Nephron progenitor cell (in vitro differentiated cells): ENCODE measurements at places on chromosomes 7 and 10.
A peak's percentile ranks its signal among the peaks of the same experiment; 100 is the strongest.

DNA sequence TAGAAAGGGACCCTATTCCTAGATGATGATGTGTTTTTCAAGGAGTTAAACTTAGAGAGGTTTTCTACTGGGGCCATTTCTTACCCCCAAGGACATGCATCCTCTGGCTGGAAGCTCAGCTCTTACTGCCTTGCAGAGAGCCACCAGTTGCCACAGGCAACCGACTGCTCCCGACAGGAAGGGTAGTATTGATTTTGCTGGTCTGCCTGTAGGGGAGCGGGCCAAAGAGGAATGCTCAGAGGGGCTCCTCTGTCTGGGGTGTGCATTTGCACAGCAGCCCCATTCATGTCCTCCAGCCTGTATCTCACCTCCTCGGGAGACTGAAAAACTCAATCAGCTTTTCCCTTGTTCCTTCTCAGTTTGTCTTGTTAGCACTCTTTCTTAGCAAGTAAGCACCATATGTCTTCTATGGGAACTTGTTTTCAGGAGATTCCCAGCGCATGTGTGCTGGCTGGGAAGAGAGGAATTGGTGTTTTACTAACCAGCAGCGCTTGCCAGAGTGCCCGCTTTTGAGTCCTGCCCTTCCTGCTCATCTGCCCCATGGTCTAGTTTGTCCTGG, 739.0 kb upstream of the GALNT17 start:
- peak; percentile 9 for DNase-seq
- peaks cover 6% of the 10 kb centered on the region for H3K27me3 ChIP-seq
- H3K36me3 ChIP-seq, result no peaks in the 10 kb centered on the region
- no peak overlapping the region for H3K27ac ChIP-seq
- H3K4me3 ChIP-seq, result no peak overlapping the region

GRCh38 chr10:119438717-119439116, 103.8 kb downstream of the RGS10 start:
- peaks cover 24% of the 10 kb centered on the region for H3K4me1 ChIP-seq
- H3K27me3 ChIP-seq, result no peaks in the 10 kb centered on the region
- no peak overlapping the region for H3K27ac ChIP-seq
- no peak for DNase-seq
- peaks cover 71% of the 10 kb centered on the region for H3K36me3 ChIP-seq

- H3K4me1 ChIP-seq, result no peaks in the 10 kb centered on the region
- peaks cover 87% of the 10 kb centered on the region for H3K36me3 ChIP-seq
- no peak overlapping the region for H3K4me3 ChIP-seq
- no peak overlapping the region for H3K27ac ChIP-seq
- no peak for DNase-seq
Observed at GRCh38 chr7:7595451-7595850, 28.8 kb downstream of the MIOS start.

DNA sequence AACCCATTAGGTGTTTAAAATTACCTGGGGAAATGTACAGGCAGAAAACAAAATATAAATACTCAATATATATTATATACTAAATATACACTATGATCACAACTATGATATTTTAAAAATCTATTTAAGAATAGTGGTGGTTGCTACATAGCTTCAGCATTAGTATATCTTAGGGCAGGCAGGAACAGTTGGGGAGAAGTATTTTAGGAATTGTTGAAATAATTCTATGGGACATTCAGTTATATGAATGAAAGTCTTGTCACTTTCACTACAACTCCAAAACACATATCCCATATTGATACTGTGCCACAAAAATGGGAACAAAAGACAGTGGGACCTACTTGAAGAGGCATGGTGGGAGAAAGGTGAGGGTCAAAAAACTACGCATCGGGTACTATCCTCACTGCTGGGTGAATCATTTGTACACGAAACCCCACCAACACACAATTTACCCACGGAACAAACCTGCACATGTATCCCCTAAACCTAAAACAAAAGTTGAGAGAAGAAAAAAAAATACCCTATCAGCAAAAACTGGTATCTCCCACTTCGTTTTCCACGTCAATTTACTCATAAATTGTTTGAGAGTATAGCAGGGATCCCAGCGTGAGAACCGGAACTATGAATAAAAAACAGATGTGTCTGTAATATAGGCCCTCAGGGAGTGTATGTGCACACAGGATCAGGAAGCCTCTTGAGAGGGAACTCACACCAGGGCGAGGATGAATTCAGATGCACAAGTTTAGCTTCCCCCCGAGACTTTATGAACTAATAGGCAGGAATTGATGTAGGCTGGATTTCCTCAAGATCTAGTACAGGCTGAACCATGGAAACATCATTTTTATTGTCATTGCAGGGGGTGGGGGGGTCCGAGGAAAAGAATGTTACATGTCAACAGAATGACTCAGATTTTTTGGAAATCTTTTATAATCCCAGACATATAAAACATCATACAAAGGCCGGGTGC, 16.2 kb downstream of the SLC16A12 start:
- no peaks in the 10 kb centered on the region for H3K27me3 ChIP-seq
- H3K36me3 ChIP-seq, result no peaks in the 10 kb centered on the region
- H3K27ac ChIP-seq, result no peak overlapping the region
- no peak overlapping the region for H3K4me3 ChIP-seq

DNA sequence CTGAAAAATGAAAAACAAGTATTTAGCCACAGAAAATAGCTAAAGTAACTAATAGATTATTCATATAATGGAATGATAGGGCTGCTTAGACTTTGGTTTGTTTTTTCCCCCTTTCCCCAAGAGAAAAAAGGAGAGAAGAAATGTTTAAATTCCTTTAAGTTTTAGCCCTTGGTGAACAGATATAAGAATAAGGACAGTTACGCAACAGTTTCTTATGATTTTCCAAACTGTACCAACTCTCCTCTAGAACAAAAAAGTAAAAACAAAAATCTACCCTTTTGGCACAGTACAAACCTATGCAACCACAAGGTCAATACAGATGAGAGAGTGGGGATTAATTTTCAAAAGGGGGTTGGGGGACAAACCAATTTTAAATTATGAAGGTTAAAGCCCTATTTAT, 227.7 kb downstream of the CHCHD3 start:
- H3K4me3 ChIP-seq, result no peak overlapping the region
- H3K27ac ChIP-seq, result no peak overlapping the region
- H3K36me3 ChIP-seq, result peaks cover 31% of the 10 kb centered on the region

DNA sequence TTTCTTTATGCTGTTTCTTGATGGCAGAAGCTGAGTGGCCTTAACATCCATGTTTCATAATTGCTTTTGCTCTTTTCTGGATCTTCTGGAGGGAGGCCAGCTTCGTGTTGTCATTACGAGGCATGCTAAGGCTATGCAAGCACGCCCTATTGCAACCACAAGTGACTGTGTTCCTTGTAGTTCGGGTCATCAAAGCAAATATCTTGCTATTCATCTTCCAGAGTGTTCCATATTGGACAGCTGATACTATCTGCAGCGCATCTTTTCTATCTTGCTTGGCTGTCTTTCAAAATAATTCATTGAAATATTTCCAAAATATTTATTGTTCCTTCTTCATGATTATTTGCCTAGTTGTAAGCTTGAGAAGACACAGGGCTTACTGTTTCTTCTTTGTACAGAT, 5.0 kb downstream of the EPHB6 start:
- H3K27ac ChIP-seq, result no peak overlapping the region
- peaks cover 23% of the 10 kb centered on the region for H3K27me3 ChIP-seq
- no peak for DNase-seq
- peaks cover 22% of the 10 kb centered on the region for H3K4me1 ChIP-seq

- H3K27ac ChIP-seq, result no peak overlapping the region
- peaks cover 19% of the 10 kb centered on the region for H3K36me3 ChIP-seq
- H3K4me1 ChIP-seq, result no peaks in the 10 kb centered on the region
- H3K4me3 ChIP-seq, result no peak overlapping the region
- no peaks in the 10 kb centered on the region for H3K27me3 ChIP-seq
- no peak for DNase-seq
Observed at GRCh38 chr10:87750817-87751216, 67.2 kb downstream of the ATAD1 start.

DNA sequence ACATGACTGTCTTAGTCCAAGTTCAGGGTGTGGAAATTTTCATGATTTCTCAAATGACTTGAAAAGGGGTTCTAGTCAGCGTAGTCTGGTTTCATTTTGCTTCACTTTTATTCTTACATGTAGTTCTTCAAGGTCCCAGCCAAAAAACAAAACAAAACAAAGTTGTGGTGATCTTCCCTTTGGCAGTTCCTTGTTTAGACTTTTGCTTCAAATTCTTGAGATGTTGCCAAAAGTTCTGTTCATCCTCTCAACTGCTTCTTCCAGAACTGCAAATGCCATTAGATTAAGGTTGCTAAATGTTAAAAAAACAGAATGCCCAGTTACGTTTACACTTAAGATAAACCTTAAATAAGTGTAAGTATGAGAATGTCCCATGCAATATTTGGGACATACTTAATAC, 370.8 kb upstream of the LRRTM3 start:
- no peak overlapping the region for H3K4me3 ChIP-seq
- H3K27me3 ChIP-seq, result peaks cover 7% of the 10 kb centered on the region
- H3K4me1 ChIP-seq, result no peaks in the 10 kb centered on the region
- H3K27ac ChIP-seq, result no peak overlapping the region

GRCh38 chr7:16234493-16235146, 186.7 kb downstream of the CRPPA start:
- no peaks in the 10 kb centered on the region for H3K27me3 ChIP-seq
- no peak overlapping the region for H3K27ac ChIP-seq
- no peak for DNase-seq

DNA sequence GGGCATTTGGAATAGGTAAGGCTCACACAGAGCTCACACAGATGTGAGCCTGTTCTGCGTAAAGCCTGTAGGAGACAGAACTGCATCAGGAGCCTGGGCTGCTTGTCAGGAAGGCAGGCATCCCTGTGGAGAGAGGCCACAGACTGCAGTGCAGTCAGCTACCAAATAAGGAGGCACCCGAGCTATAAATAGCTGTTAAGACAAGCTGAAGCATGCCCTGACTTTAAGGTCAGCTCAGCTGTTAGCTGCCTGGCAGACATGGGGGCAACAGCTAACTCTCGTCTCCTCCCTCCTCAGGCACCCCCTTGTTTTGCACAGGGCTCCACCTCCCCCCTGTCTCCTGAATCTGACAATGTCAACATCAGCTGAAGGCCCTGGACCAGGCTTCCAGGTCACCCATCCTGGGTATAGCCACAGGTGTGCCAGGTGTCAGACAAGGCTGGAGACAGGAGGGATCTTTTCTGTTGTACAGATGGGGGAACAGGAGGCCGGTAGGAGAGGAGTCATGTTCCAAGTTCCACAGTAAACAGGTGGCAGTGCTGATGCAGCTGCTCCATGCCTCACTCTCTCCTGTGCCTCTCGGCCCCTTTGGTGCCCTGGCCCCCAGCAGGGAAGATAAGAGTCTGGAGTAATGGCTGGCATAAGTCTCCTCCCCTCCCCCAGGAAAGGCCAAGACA, 27.6 kb upstream of the MKRN1 start:
- peaks cover 42% of the 10 kb centered on the region for H3K4me1 ChIP-seq
- no peaks in the 10 kb centered on the region for H3K36me3 ChIP-seq
- peak; percentile 27 for DNase-seq
- no peaks in the 10 kb centered on the region for H3K27me3 ChIP-seq
- no peak overlapping the region for H3K4me3 ChIP-seq

- H3K4me1 ChIP-seq, result no peaks in the 10 kb centered on the region
- H3K27me3 ChIP-seq, result peaks cover 3% of the 10 kb centered on the region
- H3K36me3 ChIP-seq, result no peaks in the 10 kb centered on the region
- no peak for DNase-seq
- no peak overlapping the region for H3K4me3 ChIP-seq
- H3K27ac ChIP-seq, result no peak overlapping the region
Observed at GRCh38 chr10:112687647-112688046, 240.6 kb downstream of the VTI1A start.

GRCh38 chr7:139998572-139998971, 64.2 kb downstream of the PARP12 start:
- H3K36me3 ChIP-seq, result no peaks in the 10 kb centered on the region

DNA sequence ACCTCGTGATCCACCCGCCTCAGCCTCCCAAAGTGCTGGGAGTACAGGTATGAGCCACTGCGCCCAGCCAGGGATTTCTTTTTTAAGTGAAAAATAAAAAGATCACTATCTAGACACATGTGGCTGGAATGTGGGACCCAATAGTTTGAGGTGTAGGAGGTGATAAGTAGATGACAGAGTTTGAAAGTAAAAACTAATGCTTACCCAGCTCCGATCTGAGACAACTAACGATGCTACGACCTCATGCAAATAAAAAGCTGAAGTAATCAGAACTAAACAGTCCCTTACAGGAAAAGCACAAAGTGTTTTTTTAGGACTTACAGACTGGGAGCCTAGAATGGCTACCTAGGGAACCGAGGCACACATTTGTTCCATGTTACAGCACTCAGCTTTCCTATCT, 23.0 kb downstream of the PCGF6 start:
- DNase-seq, result no peak
- H3K4me1 ChIP-seq, result no peaks in the 10 kb centered on the region
- H3K27ac ChIP-seq, result no peak overlapping the region
- H3K27me3 ChIP-seq, result no peaks in the 10 kb centered on the region
- H3K36me3 ChIP-seq, result peaks cover 73% of the 10 kb centered on the region

DNA sequence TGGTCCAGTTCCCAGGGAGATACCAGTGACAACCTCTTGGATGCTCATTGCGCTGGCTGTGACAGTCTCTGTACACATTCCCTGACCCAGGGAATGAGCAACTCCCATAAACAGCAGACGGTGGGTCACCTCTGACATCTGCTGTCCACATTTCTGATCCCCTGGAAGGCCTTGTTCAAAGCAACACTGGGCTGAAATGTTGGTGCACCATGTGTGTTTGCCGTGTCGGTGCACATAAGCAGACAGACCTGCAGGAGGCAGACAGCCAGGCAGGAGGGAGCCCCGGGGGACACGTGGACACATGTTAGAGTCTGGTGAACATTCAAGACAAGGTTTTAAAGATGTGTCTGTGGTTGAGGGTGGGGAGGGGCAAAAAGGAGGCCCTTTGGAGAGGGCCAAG, 254.9 kb downstream of the PLXNA4 start:
- H3K27me3 ChIP-seq, result peaks cover 78% of the 10 kb centered on the region
- no peaks in the 10 kb centered on the region for H3K36me3 ChIP-seq
- H3K4me3 ChIP-seq, result no peak overlapping the region
- H3K4me1 ChIP-seq, result peaks cover 59% of the 10 kb centered on the region
- peak; percentile 39 for DNase-seq
- no peak overlapping the region for H3K27ac ChIP-seq

- H3K27ac ChIP-seq, result no peak overlapping the region
- H3K4me1 ChIP-seq, result peaks cover 4% of the 10 kb centered on the region
- no peaks in the 10 kb centered on the region for H3K27me3 ChIP-seq
- no peak overlapping the region for H3K4me3 ChIP-seq
Observed at GRCh38 chr10:234708-235406, 99.6 kb downstream of the ZMYND11 start.

DNA sequence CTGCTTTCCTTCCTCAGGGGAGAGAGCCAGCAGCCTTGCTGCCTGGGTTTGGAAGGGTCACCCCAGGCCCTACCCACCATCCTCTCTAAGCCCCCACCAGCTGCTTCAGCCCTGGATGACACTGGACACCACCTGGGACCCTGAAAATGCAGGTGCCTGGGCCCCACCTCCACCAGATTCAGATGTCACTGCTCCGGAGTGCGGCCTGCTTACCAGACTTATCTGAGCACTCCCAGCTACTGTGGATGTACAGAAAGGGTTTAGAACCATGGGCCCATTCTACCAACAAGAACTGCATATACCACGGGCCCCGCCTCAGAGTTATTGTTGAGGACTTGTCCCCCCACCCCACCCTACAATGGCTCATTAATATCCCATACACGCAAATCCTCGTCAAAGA, 172.3 kb downstream of the PTPRN2 start:
- H3K27me3 ChIP-seq, result peaks cover 23% of the 10 kb centered on the region
- no peak overlapping the region for H3K4me3 ChIP-seq
- DNase-seq, result no peak
- no peaks in the 10 kb centered on the region for H3K36me3 ChIP-seq
- H3K4me1 ChIP-seq, result peaks cover 23% of the 10 kb centered on the region

- no peak overlapping the region for H3K4me3 ChIP-seq
- H3K36me3 ChIP-seq, result no peaks in the 10 kb centered on the region
- H3K27ac ChIP-seq, result no peak overlapping the region
- no peak for DNase-seq
- peaks cover 54% of the 10 kb centered on the region for H3K4me1 ChIP-seq
Observed at GRCh38 chr10:35950226-35950625, 308.1 kb upstream of the FZD8 start.
